ENCODE measurements at places on chromosomes 1 and 21. TPM values are rescaled to one million over a fixed set of nuclear protein-coding genes. Genes with fewer than 3 reads are reported as not detected.

Gene MMEL1
- not detected for total RNA-seq

Gene CEP104
- 38.0 TPM for total RNA-seq

Gene JAM2
- 4.0 TPM for total RNA-seq

Gene FNDC10
- 10.4 TPM for total RNA-seq

Gene KIF17
- 4.3 TPM for total RNA-seq

Gene NR5A2
- 0.61 TPM for total RNA-seq

Gene CLCA1
- 0.36 TPM for total RNA-seq

Gene CD84
- not detected for total RNA-seq

Gene CHRM3
- 5.5 TPM for total RNA-seq

Gene PLA2G2F
- not detected for total RNA-seq

Gene TMPRSS3
- not detected for total RNA-seq
